ENCODE measurements at places on chromosomes 6 and 20.
A peak's percentile ranks its signal among the peaks of the same experiment; 100 is the strongest.

DNA sequence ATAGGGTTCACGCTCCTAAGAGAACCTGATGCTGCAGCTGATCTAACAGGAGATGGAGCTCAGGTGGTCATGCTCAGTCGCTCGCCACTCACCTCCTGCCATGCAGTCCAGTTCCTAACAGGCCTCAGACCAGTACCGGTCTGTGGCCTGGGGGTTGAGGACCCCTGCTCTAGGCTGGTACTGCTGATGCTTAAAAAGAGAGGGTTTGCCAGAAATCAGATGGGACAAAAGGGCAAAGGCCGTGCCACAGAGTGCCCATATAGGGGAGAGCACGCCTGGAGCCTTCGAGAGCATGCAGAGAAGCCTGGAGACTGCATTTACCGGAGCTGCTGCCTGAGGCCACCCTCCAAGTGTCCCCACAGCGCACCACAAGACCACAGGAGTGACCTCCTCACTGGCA lies 75.5 kb downstream of the PTPN1 start:
- DNase-seq = no peak

- no peak for DNase-seq
Observed at GRCh38 chr6:151179321-151179720, 60.4 kb upstream of the AKAP12 start.

DNA sequence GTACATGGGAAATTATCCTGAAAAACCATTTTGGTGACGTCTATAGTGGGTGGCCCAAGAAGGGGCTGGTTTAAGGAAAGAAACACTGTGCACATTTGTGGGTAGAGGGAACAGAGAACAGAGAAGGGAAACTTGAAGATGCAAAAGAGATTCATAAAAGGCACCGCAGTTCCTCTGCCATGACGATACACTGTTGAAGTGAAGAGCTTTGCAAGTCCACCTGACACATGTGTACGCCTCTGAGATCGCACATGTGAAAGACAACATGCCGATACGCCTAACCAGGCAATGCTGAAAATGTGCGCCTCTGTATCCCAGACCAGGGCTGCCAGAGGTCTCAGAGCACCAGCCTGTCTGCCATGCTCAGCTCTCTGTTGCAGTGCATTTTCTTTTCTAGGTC lies 180.9 kb downstream of the KIF16B start:
- DNase-seq = no peak

- no peak for DNase-seq
Observed at GRCh38 chr6:119871520-119871919, 522.0 kb upstream of the MAN1A1 start.

GRCh38 chr6:32152769-32153563 lies 975 bp upstream of the PPT2 start:
- no peak for DNase-seq

- no peak for DNase-seq
Observed at GRCh38 chr6:137677709-137678108, 183.5 kb upstream of the OLIG3 start.

GRCh38 chr6:151216804-151217203 lies 23.0 kb upstream of the AKAP12 start:
- DNase-seq = no peak

DNA sequence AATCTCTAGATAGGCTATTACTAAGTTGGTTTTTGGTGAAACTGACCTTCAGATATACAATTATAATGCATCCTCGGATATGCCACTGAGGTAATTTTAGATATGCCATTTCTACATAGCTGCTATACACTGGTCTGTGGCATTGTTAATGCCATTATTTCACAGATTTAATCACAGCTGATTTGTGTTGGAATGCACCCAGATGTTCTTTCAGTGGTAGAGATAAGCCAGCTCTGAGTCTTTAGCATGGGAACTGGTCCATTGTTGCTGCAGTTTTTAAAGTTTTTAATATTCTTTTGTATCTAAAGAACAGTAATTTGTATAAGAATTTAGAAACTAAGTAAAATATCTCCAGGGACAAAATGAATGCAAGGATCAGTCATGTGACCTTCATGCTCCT lies 6.8 kb downstream of the TMX4 start:
- no peak for DNase-seq

GRCh38 chr20:36107881-36108280 lies 46.7 kb upstream of the EPB41L1 start:
- no peak for DNase-seq

DNA sequence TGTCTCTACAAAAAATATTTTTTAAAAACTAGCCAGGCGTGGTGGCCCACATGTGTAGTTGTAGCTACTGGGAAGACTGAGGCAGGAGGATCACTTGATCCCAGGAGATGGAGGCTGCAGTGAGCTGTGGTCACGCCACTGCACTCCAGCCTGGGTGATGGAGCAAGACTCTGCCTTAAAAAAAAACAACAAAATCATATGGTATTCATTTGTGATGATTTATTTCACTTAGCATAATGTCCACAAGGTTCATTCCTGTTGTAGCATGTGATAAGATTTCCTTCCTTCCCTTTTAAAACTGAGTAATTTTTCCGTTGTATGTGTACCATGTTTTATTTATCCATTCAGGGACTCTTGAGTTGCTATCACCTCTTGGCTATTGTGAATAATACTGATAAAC lies 26.2 kb downstream of the TMEM170B start:
- DNase-seq = no peak

- DNase-seq = no peak
Observed at GRCh38 chr20:39825950-39826349, 863.1 kb downstream of the MAFB start.

DNA sequence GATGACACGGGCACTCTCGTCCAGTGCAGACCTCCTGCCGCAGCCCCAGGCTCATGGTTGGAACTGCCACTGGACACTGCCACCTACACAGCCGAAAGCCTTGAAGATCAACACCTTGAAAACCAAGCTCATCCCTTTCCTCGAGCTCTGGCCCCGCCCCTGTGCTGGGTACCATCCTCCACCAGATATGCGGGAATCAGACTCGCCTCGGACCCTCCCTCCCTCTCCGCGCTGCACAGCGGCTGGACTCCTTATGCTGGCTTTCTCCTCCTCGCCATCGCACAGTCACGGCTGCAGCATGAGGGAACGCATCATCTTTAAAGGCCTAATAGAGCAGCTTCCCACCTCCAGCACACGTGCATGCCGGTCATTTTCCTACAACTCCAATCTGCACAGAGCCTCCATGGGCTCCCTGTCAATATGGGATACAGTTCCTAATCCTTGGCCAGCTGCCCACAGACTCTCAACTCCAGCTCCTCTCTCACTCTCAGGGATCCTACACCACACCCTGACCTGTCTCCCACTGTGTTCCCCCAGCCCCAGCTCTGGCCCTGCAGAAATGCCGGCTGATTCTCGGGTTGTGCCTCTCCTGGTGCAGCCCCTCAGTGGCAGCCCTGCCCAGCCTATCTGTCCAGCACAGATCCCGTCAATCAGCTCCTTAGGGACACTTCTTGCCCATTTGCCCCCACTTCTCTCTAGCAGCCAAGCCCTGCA lies 23.2 kb downstream of the TXNDC5 start:
- DNase-seq = no peak

DNA sequence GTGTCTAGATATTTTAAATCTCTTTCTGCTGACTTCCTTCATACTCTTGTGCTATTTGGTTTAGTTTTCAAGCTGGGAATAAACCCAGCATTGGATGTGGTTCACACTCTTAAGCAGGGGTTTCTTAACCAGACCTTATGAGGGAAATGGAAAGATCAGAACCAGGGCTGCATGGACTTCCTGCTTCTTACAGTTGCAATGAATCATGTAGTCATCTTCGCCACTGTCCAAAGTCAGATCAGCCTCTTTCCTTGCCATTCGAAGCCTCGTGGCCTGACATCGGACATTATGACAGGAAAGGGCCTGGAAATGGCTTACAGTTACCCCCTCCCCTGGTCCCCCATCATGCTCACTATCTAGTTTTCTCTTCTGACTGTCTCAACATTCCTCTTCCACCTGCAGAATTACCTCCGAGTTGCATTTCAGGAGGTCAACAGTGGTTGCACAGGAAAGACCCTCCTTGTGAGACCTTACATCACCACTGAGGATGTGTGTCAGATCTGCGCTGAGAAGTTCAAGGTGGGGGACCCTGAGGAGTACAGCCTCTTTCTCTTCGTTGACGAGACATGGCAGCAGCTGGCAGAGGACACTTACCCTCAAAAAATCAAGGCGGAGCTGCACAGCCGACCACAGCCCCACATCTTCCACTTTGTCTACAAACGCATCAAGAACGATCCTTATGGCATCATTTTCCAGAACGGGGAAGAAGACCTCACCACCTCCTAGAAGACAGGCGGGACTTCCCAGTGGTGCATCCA lies 16.8 kb upstream of the NAA20 start:
- DNase-seq = no peak

GRCh38 chr6:138402838-138403187 lies 1.2 kb upstream of the HEBP2 start:
- DNase-seq = no peak

GRCh38 chr20:8043687-8044282 lies 24.2 kb upstream of the TMX4 start:
- DNase-seq = peak; percentile 50

DNA sequence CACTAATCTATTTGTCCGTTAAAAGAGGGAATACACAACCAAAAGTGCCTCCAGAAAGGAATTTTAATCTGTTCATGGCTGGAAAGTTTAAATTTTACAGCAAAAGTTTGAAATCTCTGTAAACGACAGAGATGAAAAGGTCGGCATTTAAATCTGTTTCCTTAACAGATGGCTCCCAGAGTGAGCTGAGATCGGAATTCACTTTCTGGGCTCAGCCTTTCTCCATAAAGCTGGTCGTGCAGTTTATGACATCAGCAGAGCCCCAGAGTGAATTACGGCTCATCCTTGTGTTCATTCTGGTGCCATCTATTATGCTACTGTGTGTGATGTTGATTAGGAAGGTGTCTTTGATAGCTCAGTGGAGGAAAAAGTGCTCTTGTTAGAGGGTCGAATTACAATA lies 117.6 kb upstream of the ZFP64 start:
- DNase-seq = no peak

- DNase-seq = no peak
Observed at GRCh38 chr6:89952105-89952671, 57.9 kb downstream of the GJA10 start.

GRCh38 chr20:22763257-22763906 lies 179.0 kb upstream of the FOXA2 start:
- DNase-seq = no peak

GRCh38 chr6:25629198-25629576 lies 22.8 kb upstream of the SCGN start:
- no peak for DNase-seq

- no peak for DNase-seq
Observed at GRCh38 chr6:44022671-44023352, 104.4 kb downstream of the MRPL14 start.

DNA sequence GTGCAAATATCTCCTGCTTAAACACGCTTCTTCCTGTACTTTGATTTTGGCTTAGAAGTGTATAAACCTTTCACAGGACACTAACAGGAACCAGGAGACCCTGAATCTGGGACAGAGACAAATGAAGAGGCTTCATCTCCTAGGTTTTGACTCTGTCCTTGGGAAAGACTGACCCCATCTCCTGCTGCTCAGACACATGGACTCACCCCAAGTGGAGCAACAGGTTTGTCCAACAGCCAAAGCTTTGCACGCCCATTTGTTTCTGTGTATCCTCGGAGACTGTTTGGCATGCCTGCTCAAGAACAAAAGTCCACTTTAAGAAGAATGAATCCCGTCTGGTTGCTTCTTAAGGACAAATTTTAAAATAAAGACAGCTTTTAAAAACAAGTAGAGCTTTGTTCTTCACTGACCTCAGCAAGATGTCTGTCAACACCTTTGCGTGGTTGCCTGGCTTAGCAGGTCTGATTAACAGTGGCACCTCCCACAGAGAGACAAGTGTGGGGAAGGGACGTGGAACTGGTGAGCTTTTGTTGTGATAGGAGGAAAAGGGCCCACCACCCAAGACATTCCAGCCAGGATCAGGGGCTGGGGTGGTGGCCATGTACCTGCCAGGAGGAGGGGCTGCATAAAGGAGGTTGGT lies 202.6 kb downstream of the SOD2 start:
- no peak for DNase-seq

DNA sequence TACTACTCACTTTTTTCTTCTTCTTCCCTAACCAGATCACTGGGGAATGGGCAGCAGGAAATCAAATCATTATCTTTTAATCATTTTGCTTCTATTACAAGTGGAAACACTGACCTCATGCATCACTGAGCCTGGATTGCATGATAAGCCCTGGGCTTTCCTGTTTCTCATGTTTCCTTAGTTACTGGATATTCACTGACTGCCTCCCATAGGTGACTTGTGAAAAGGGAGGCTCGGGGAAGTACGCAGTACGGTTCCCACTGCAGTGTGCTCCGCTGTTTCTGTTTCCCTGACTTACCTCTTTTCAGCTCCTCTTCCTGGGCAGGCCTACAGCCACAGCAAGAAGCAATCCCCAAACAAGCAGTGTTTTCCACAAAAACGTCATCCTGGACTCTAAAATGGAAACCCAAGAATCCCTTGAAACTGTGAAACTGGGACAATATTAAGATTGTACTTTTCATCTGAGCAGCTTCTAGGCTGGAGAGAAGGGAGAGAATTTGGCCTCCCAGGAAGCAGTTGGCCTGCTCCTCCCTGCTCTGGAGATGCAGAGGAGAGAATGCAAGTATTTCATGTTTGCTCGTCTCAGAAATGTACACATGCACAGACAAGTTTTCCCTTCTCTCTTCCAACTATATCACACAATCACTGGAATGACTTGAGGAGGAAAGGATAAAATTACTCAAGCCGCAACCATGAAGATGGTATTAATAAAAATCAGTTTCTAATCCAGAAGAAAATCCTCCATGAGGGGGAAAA lies 13.1 kb downstream of the BTNL2 start:
- DNase-seq = no peak

- no peak for DNase-seq
Observed at GRCh38 chr6:22204153-22204552, 92.7 kb downstream of the PRL start.

DNA sequence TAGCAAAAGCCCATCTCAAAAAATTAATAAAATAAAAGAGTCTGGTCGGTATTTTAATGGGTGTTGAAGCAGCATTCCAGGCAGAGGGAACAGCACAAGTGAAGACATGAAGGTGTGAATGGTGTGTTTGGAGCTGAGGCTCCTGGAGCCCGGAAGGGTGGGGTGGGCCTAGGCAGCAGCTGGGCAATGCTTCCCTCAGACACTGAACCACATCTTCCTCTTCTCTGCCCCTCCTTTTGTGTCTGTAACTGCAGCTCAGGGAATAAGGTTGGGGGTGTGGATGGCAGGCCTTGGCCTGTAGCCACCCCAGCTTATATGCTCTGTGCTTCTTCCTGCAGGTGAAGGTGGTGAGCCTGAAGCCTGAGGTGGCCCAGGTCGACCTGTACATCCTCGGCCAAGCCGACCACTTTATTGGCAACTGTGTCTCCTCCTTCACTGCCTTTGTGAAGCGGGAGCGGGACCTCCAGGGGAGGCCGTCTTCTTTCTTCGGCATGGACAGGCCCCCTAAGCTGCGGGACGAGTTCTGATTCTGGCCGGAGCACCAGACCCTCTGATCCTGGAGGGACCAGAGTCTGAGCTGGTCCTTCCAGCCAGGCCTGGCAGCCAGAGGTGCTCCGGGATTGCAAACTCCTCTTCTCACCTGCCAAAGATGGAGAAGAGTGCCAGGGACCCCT lies 26.6 kb downstream of the POFUT1 start:
- no peak for DNase-seq
